ENCODE measurements at places on chromosomes 6 and 20.

DNA sequence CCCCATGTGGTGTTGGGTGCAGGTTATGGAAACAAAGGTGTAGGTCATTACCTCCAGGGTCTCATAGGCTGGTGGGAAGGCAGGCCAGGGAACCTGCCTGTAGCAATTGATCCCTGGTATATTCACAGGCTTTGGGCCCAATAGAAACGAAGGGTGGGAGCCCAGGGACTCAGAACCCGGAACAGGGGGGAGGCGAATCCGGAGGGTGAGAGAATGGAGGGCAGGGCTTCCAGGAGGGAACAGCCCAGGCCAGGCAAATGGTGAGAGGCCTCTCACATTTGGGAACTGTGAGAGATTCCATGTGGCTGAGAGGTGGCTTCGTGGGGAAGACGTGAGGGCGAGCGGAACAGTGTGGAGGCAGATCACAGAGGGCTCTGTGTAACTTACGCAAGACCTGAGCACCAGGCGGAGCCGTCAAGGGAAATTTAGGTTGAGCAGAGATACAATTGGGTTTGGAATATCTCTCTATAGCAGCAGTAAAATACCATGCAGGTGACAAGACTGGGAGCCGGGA is 267.1 kb downstream of the ERMARD start:
- H3K27ac ChIP-seq = no peak overlapping the region
- H3K4me1 ChIP-seq = no peaks in the 10 kb centered on the region
- no peaks in the 10 kb centered on the region for H3K27me3 ChIP-seq
- no peak overlapping the region for H3K4me3 ChIP-seq
- DNase-seq = no peak

GRCh38 chr6:116145803-116146675 is 20.1 kb upstream of the COL10A1 start:
- H3K4me1 ChIP-seq = no peaks in the 10 kb centered on the region
- no peaks in the 10 kb centered on the region for H3K36me3 ChIP-seq

DNA sequence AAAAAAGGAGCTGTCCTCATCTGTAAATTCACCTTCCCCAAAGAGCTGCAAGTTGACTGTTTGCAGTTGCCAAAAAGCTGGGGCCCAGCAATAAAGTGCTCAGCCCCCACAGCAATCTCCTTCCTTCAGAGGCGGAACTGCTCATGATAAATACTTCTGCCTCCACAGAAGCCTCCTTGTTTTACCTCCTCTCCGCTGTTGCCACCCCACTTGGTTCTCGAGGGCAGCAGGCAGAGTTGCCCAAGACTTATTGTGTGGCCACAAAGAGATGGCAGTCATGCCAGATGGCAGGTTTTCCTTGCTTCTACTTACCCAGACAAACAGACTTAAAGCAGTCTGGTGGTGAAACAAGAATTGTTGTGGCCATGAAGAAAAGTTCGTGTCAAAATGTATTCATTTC is 66.3 kb downstream of the SLX4IP start:
- DNase-seq = no peak
- H3K4me1 ChIP-seq = no peaks in the 10 kb centered on the region
- no peaks in the 10 kb centered on the region for H3K36me3 ChIP-seq
- no peak overlapping the region for H3K4me3 ChIP-seq

DNA sequence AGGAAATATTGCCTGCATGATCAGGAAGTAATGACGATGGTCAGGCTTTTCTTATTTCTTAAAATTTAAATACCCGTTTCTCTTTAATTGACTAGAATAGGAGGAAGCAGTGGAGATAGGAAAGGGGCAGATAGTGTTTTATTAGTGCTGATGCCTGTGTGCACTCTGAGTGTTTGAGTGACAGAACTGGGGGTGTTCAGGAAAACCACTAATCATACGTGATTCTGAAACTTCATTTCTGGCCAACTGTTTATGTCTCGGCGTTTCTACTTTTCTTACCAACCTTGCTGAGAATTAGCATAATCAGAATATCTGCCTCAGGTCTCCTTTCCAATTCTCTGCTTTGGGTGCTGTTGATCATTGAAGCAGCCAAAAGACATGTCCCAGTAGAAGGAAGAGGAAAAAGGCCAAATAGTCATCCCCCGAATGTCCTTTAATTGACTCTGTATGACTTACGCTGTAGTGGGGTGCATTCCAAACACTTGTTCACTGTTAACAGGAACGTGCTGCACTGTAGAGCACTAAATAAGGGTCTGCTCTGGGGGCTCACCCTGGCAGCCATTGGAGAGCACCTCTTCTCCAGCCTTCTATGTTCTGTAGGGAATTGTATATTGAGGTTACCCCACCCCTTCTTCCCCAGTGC is 152.9 kb downstream of the JARID2 start:
- H3K36me3 ChIP-seq = no peaks in the 10 kb centered on the region
- H3K4me3 ChIP-seq = peak overlapping the region; percentile 9
- H3K27ac ChIP-seq = peak overlapping the region; percentile 2

DNA sequence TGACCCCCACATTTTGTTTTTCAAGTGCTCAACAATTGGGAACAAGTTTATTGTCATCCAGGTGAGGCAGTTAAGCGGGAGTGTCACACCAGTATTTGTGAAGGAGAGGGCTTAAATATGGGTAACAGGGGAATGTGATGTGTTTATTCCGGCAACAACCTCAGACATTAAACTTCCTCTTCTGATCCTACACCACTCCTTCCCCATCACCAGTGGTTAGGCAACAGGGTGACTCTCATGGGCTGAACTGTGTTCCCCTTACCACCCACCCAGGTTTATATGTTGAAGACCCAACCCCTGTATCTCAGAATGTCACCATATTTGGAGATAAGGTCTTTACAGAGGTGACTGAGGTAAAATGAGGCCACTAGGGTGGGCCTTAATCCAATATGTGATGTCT is 52.1 kb upstream of the RNF182 start:
- H3K36me3 ChIP-seq = no peaks in the 10 kb centered on the region
- no peak for DNase-seq
- H3K4me1 ChIP-seq = no peaks in the 10 kb centered on the region
- H3K27ac ChIP-seq = no peak overlapping the region
- no peaks in the 10 kb centered on the region for H3K27me3 ChIP-seq

GRCh38 chr20:51128198-51128597 is 105.3 kb upstream of the KCNG1 start:
- peaks cover 4% of the 10 kb centered on the region for H3K4me1 ChIP-seq
- H3K27me3 ChIP-seq = no peaks in the 10 kb centered on the region
- DNase-seq = no peak
- no peaks in the 10 kb centered on the region for H3K36me3 ChIP-seq
- no peak overlapping the region for H3K27ac ChIP-seq

DNA sequence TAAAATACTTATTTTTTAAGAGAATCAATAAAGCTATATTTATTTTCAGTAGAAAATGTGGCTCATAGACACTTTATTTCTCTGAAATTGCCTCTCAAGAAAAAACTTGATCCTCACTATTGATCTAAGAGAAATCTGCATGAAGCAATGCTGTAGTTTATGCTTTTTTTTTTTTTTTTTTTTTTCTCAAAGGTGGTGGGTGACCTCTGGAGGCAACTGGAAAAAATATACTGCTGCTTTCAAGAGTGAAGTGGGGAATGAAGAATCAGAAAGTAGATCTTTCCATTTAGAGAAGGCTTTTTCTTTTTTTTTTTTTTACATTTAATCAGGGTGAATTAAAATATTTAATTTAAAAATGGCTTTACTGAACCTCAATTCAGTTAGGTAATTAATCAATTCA is 169.3 kb downstream of the SLC16A10 start:
- H3K27me3 ChIP-seq = no peaks in the 10 kb centered on the region
- DNase-seq = no peak
- no peaks in the 10 kb centered on the region for H3K4me1 ChIP-seq
- H3K4me3 ChIP-seq = no peak overlapping the region

DNA sequence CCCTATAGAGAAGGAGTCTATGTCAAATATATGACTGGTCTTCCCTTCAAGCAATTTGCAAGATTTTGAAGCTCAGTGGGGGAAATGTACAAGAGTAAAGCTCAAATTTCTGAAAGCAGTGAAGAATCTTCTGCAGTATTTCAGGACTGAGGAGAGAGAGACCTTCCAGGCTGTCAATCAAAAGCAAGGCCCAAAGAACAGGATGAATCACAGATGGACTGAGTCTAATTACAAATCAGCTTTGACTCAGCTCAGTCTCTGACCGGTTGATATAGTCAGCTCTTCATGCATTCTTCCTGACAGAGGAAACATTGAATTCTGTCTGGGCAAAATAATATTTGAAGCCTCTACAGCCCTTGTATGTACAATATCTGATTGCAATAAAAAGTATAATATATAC is 7.7 kb upstream of the HTR1B start:
- no peak overlapping the region for H3K27ac ChIP-seq
- DNase-seq = no peak
- 0 out of 2 replicates have a peak, but pooled peaks cover 3% of the 10 kb centered on the region for H3K4me1 ChIP-seq
- H3K36me3 ChIP-seq = no peaks in the 10 kb centered on the region

DNA sequence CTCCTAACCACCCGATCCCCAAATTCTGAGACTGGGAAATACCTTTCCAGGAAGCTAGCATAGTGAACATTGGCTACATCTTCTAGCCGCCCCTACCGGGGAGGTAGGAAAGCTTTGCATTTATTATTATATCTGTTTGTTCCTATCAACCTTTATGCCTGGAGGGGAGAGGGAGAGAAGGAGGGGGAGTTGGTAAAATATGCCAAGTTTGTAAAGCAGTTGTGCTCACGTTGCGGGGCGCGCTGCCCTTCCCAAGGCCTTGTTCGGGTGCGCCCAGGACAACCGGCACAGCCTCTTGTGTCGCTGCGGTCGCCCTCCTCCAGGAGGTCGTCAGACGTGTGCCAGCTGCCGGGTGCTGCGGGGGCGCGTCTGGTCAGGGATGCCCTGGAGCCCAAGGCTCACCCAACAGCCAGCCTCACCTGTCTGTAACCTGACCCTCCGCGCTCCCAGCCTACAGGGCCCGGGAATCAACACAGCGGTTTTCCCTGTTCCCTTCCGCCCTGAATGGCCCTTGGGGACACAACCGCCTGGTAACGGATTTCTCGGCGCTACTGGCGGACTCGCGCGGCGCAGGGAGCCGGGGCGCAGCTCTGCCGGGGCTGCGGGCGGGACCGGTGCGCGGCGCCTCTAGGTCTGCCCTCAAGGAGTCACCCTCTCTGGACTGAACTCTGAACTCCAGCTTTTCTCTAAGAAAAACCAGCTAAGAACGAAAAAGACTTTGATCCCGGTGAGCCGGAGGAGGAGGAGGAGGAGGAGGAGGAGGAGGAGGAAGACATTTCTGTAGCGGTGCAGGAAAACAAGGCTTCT is 1.1 kb upstream of the OVOL2 start:
- no peak overlapping the region for H3K4me3 ChIP-seq
- H3K4me1 ChIP-seq = peaks cover 13% of the 10 kb centered on the region
- H3K36me3 ChIP-seq = no peaks in the 10 kb centered on the region
- H3K27me3 ChIP-seq = peaks cover 8% of the 10 kb centered on the region
- H3K27ac ChIP-seq = no peak overlapping the region

GRCh38 chr6:128073389-128073788 is 172.5 kb upstream of the THEMIS start:
- peaks cover 34% of the 10 kb centered on the region for H3K4me1 ChIP-seq
- H3K27me3 ChIP-seq = no peaks in the 10 kb centered on the region
- H3K36me3 ChIP-seq = no peaks in the 10 kb centered on the region
- H3K4me3 ChIP-seq = no peak overlapping the region
- DNase-seq = no peak

- H3K27me3 ChIP-seq = no peaks in the 10 kb centered on the region
- H3K27ac ChIP-seq = no peak overlapping the region
- DNase-seq = no peak
- no peaks in the 10 kb centered on the region for H3K36me3 ChIP-seq
These were observed 36.9 kb upstream of the FRMD1 start for GRCh38 chr6:168115748-168116437.

DNA sequence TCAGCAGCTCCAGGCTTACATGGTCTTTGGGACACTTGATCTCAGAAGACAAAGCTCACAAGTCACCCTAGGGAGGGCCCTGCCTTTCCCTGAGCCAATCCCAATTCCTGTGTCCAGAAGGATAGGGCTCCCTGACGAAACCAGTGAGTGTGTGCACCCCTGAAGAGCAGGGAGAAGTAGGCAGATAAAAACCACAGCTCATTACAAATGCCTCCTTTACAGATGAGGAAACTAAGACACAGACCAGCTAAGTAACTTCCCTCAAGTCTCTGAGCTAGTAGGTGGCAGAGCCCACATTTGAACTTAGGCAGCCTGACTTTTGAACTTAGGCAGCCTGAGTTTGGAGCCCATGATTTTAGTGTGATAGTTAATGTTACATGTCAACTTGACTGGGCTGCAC is 6.7 kb upstream of the ZFAND3 start:
- no peaks in the 10 kb centered on the region for H3K36me3 ChIP-seq
- no peak for DNase-seq
- H3K4me3 ChIP-seq = no peak overlapping the region
- no peaks in the 10 kb centered on the region for H3K4me1 ChIP-seq

GRCh38 chr6:1385129-1386037 is 4.0 kb upstream of the FOXF2 start:
- H3K36me3 ChIP-seq = no peaks in the 10 kb centered on the region
- peaks cover 82% of the 10 kb centered on the region for H3K27me3 ChIP-seq
- H3K4me1 ChIP-seq = no peaks in the 10 kb centered on the region
- DNase-seq = no peak
- no peak overlapping the region for H3K27ac ChIP-seq
- H3K4me3 ChIP-seq = no peak overlapping the region

- no peak overlapping the region for H3K4me3 ChIP-seq
- H3K27ac ChIP-seq = no peak overlapping the region
- no peaks in the 10 kb centered on the region for H3K36me3 ChIP-seq
- H3K4me1 ChIP-seq = peaks cover 7% of the 10 kb centered on the region
- DNase-seq = no peak
These were observed 21.3 kb upstream of the TMEM14A start for GRCh38 chr6:52649536-52650160.

DNA sequence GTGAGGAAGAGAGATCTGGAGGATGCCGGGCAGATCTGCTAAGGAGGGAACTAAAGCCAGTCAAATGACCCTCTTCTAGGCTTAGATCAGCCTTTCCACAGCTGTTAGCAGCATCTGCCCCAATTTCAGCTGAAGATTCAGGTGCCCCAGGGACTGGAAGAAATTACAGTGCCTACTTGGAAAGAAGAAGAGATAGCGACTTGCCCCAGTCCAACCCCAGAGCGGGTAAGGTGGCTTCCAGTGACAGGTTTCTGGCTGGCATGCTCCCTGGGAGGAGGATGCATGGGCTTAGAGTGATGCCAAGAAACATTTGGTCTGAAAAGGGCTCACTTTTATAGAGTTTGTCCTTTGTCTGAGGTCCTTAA is 620 bp downstream of the TJAP1 start:
- no peak for DNase-seq
- peak overlapping the region; percentile 79 for H3K4me3 ChIP-seq

GRCh38 chr20:1868856-1869255 is 26.4 kb upstream of the SIRPA start:
- DNase-seq = no peak
- H3K36me3 ChIP-seq = no peaks in the 10 kb centered on the region
- no peak overlapping the region for H3K27ac ChIP-seq
- H3K4me1 ChIP-seq = no peaks in the 10 kb centered on the region
- H3K4me3 ChIP-seq = no peak overlapping the region
- H3K27me3 ChIP-seq = no peaks in the 10 kb centered on the region

DNA sequence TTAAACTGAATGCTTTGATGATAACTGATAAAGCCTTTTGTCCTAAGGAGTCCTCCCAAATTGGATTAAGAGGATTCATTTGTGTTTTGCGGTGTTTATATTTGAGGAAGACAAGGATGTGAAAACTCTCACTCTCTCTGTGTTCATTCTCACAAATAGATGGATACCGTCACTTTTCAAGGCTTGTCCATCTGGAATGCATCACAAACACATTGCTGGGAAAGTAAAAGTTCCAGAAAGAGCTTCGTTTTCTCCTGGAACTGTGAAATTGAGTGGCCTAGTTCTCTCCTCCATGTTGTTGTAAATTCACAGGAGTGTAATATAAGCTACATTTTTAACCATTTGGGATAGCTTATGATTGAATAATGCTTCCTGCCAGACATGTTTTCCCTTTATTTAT is 581.6 kb upstream of the FLRT3 start:
- H3K4me1 ChIP-seq = no peaks in the 10 kb centered on the region
- no peak overlapping the region for H3K4me3 ChIP-seq
